ENCODE measurements at places on chromosomes 2 and 18.

- DNase-seq, result no peak
These were observed 688.6 kb downstream of the DCC start for GRCh38 chr18:53028565-53028964.

- no peak for DNase-seq
These were observed 304.2 kb downstream of the CYP26B1 start for GRCh38 chr2:71843391-71843850.

DNA sequence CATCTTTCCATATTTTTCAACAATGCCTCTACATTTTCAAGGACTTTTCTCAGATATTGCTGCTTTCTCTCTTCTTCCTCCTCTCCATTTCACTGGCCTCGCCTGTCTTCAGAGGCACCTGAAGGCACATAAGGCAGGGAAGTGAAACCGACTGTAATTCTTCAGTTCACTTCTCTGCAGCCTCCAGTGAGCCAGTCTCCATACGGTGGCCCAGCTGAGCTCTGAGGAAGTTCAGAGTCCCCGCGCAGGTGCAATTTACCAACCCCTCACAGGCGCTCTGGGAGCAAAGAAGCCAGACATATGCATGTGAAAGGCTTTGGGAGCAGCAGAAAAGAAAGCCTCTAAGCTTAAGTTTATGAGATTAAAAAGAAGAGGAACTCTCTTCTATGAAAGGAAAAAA, 12.4 kb downstream of the KLHL14 start:
- DNase-seq, result peak; percentile 66

DNA sequence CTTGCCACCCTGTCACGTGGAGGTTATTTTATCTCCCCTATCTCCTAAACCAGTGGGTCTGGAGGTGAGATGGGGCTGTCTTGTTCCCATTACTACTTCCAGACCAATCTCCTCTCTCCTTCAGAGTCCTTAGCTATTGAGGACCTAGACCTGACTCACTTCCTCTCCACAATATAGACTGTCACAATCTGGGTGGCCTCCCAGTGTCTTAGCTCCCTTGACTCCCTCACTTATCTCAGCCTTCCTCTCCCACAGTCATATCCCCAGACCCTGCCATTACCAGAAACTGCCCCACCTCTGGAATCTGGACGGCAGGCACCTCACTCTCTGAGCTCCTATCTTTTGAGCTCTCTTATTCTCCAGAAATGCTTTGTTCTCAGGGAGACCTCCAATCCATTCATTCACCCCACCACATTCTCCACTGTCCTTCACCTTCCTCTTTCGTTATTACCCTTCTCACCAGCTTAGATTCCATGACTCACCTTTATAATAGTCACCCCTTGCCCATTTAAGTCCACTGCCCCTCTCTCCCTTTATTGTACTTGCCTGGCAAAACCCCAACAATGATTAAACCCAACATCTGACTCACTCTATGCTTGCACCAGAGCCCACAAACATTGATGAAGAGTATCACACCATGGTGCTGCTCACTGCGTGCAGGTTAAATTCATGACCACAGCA, 23.3 kb upstream of the SIX3 start:
- no peak for DNase-seq

Measured in CD4-positive, alpha-beta T cell treated with Interleukin-4 for 1 hour (primary cell).